ENCODE measurements at places on chromosomes 12 and 14.

DNA sequence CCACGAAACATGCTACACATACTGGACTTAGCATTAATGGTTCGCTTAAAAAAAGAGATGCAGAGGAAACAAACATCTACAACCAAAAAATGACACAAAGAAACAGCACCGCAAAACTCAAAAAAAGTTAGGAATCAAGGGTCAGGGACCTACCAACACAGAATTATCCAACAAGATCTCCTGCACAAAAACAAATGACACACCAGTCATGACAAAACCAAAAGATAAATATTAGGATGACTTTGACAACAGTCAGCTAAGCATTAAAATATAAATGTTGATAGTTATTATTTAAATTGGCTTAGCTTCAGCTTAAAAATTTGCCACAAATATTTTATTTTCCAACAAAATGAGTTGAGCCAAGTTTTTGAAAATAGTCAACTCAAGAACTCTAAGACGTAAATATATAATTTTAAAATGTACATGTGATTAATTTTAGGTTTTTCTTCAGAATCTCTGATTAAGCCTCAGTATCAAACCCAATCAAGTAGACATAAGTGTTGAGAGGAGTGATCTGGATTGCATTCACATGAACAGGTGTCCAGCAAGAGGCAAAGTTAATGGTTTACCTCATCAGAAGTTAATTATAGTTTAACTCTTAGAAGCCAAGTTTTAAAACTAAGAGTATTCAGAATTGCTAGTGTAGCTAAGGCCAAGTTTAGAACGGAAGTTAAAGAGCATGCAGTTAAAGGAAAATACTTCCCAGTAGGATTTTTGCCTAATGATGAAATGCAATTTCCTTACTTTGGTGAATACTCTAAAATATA lies 79.9 kb downstream of the HEATR5A start:
- no peak for DNase-seq

DNA sequence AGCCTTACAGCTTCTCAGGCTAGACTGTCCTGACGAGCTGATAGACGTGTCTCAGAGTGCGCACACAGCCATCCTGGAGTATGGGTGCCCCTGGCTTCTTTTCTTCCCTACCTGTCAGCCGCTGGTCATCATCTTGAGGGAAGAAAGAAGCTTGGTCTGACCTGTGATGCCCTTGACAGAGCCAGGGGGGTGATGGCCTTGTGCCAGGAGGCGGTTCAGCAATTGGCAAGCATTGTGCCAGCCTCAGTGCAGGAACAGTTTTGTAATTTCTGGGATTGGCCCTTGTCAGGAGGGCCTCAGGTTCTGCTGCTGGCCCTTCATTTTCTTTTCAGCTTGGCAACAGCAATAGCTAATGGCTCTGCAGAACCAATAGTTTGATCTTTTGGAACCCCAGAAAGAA lies 80.1 kb downstream of the ADCK1 start:
- DNase-seq, result no peak

DNA sequence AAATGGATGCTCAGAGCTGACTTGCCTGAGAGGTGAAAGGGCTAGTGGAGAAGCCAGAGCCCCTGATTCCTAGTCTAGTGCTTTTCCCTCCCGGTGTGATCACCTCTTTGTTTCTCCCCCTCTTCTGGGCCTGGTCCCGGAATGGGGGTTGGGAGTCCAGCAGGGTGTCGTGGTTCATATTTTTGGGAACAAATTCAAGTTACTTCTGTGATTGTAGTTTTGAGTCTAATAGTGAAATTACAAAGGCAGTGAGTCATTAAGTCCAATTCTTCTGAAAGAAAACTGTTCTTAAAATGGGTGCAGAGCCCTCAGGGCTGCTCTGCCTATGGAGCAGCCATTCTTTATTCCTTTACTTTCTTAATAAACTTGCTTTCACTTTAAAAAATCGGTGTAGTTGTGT lies 7.6 kb downstream of the SUSD6 start:
- DNase-seq, result no peak

DNA sequence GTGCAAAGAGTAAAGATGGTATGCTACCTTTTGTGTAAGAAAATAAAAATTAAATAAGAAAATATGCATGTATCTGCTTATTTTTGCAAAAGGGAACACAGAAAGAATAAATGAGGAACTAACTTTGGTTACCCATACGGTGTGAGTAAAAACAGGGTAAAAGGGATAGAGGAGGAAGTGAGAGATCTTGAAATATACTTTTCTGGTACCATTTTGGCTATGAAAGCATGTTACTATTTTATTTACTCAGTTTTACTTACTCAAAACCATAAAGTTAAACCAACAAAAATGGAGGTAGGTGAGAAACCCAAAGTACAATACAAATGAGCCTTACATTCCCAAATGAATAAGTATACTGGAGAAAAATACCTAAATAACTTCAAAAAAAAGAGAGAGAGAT lies 122.0 kb upstream of the EGLN3 start:
- DNase-seq, result no peak

Data from choroid plexus epithelial cell (primary cell).